Ammon's horn (tissue), 1 donor: ENCODE measurements at places on chromosomes 16 and 17.

DNA sequence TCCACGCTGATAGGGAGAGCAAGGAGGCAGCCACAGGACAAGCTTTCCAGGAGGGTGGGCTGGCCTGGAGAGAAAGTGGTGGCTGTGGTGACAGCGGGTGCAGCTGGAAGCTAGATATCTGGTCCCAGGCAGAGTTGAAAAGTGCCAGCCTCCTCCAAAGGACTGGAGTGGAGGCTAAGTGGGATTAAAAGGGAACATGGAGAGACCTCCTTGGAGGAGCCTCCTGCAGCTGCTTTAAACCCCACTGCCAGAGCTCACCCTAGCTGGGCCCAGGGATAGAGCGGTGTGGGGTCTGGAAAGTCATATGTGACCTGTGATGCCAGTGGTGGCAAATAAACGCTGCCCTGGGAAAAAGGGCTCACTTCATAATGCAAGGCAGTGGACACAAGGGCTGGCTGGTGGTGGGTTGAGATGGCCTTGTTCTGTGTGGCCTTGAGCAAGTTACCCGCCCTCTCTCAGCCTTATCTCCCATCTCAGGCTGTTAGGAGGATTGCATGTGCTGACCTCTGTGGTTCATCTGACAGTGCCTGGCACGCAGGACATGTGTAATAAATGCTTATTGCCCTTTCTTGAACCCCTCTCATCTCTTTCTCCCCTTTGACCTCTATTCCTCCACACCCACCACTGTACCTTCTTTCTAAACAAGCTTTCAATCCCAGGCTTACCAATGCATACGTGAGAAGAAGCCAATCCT, 61.0 kb upstream of the LGALS9 start:
- DNase-seq: no peak

DNA sequence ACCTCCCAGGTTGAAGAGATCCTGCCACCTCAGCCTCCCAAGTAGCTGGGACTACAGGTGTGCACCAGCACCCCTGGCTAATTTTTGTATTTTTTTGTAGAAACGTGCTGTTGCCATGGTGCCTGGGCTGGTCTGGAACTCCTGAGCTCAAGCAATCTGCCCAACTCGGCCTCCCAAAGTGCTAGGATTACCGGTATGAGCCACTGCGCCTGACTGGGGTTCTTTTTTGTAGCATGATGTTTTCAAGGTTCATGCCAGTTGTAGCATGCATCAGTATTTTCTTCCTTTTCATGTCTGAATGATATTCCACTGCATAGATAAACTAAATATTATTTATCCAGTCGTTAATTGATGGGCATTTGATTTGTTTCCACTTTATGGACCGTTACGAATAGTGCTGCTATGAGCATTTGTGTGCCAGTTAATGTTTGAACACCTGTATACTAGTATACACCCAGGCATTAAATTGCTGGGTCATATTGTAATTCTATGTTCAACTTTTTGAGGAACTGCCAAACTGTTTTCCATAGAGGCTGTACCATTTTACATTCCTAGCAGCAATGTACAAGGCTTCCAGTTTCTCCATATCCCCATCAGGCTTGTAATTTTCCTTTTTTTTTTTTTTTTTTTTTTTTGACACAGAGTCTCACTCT, 24.8 kb upstream of the CEP20 start:
- DNase-seq: no peak

DNA sequence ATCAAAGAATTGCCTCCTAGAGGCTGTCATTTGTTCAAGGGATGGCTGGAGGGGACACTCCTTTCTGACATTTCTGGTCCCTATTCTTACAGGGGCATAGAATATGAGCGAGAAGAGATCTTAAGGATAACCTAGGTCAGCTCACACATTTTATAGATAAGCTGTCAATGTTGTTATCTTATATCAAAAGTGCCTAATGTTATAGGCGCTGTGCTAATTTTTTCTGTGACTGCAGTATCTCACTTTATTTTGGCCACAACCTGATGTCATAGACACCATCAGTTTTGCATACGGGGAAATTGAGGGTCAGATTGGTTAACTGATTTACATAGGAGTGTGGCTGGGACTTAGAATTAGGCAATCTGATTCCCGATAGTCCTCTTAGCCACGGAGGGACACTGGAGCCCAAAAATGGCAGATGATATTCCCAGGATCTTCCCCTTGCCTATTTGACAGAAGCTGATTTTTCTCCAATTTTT, 1.2 kb downstream of the CPD start:
- DNase-seq: no peak

- no peak for DNase-seq
Measured at GRCh38 chr17:17507465-17508011, 11.3 kb upstream of the RASD1 start.

DNA sequence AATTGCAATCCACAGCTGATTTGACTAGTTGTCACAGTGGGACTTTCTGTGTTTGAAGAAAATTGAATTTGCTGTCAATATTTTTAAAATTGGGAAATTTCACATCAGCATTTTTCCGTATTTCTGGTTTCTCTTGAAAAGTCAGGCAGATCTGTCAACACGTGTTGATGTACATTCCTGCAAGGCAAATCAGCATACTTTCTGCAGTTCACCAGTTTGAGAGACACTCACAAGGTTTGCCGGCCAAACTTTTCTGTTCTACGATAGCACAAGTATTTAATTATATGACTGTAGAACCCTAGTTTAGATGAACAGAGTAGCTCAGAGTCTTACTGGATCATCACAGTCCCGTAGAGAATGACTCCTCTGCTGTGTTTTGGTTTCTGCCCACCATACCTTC, 102.0 kb downstream of the ADAMTS18 start:
- DNase-seq: no peak
